ENCODE measurements at places on chromosomes 1 and 21.
A peak's percentile ranks its signal among the peaks of the same experiment; 100 is the strongest.

GRCh38 chr1:44249543-44249942 is 36.3 kb downstream of the DMAP1 start:
- DNase-seq = no peak

GRCh38 chr21:45926281-45926680 is 55.3 kb upstream of the COL6A1 start:
- no peak for DNase-seq

GRCh38 chr1:44423591-44424537 is 18.8 kb downstream of the RNF220 start:
- DNase-seq = no peak

GRCh38 chr1:204255225-204255624 is 41.4 kb upstream of the GOLT1A start:
- DNase-seq = no peak

DNA sequence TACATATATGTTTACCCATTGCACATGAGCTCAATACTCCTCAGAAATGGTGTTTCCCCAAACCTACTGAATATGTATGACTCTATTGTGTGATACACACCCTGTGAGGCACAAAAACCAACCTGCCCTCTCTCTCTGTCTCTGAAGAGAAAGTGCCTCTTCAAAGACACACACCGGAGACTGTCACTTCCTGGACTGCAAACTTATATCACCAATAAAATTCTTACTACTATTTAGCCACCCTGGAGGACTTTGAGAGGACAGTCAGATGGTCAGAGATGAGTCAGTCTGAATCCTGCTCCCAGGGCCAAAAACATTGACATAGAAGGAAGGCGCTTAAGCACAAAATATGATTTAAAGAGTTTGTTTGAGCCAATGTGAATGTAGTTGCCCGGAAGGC is 110.4 kb downstream of the PPIAL4G start:
- peak; percentile 22 for DNase-seq

- no peak for DNase-seq
These were observed 82.5 kb upstream of the CNTN2 start for GRCh38 chr1:204960306-204961125.

DNA sequence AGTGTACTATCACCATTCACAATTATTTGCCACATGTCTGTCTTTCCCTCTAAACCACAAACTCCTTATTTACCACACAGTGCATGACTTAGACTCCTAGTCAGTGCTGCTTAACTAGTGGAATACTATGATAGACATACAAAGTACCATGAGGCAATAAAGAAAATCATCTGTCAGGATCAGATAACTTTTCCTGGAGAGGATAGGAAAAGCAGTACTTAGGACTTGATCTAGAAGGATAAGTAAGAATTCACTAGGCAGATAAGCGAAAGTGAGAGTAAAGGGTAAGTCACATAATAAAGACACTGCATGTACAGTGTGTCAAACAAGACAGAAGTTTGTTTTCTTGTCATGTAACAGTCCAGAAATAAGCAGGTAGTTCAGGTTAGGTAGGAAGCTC is 21.2 kb upstream of the TSPAN1 start:
- DNase-seq = no peak

GRCh38 chr1:236524895-236525184 is 1.1 kb downstream of the LGALS8 start:
- no peak for DNase-seq

DNA sequence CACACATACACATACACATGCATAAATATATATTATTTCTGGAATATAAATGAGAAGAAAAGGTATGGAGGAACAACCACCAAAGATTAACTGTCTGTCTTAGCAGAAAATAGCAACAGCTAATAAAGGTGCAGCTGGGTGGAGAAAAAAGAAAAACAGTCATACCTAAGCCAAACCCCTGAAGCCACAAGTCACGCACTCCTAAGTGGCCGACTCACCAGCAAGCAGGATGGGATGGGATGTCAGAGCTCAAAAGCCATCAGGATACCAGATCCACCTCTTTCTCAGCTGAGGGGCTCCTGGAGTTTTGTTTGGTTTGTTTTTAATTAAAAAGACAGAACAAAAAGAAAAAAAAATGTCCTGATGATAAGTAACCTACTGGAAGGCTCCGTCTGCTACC is 64.7 kb upstream of the HIVEP3 start:
- no peak for DNase-seq

DNA sequence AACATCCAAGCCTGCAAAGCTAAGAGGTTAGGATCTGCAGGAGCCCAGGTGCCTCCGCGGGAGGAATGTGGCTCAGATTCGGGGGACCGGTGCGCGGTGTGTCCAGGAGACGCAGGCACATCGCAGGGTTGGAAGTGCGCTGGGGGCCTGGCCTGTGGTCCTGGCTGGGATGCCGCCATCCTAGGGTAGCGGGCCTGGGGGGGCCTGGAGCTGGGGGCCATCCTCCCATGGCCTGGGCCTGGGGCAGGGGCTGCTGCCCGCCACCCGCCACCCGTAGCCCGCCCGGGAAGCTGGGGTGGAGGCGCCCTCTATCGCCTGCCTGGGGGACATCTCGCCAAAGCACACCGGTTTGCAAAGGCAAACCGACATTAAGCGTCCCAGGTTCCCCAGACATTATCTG is 170.6 kb upstream of the ARHGEF16 start:
- no peak for DNase-seq

DNA sequence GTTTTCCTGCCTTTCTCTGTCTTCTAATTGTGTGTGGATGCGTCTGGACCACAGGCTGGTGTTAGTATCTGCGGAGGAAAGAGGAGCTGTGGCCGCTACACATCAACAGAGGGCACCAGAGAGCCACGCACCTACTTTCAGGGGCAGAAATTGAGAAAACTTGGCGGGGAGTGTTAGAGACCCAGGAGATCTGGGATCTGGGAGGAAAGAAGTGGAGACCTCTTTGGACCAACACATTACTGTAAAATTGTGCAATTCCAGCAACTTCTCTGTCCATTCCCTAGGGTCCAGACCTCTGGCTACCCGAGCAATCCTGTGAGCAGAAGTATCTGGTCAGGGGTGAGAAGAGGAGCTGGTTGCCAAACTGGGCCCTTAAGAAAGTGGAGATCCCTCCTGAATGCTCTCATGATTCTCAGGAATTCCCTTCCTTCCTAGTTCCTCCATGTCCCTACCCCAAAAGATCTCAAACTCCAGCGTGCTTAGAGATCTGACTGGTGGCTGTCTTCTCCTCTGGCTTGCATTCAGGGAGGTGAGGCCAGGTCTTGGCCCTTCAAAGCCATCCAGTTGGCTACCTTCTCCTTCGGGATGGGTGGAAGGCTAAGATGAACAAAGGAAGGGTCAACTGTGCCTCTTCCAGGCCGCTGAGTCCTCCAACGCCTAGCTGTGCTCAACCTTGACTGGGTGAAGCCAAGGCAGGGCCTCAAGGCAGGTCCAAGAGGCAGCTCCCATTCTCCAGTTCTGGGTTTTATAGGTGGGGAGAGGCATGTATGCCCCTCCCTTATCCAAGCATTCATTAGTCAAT is 1.2 kb upstream of the KIRREL1 start:
- no peak for DNase-seq

- no peak for DNase-seq
These were observed 106.7 kb downstream of the PTPRU start for GRCh38 chr1:29342983-29343382.

GRCh38 chr21:35924714-35925301 is 135.5 kb downstream of the SETD4 start:
- DNase-seq = no peak

DNA sequence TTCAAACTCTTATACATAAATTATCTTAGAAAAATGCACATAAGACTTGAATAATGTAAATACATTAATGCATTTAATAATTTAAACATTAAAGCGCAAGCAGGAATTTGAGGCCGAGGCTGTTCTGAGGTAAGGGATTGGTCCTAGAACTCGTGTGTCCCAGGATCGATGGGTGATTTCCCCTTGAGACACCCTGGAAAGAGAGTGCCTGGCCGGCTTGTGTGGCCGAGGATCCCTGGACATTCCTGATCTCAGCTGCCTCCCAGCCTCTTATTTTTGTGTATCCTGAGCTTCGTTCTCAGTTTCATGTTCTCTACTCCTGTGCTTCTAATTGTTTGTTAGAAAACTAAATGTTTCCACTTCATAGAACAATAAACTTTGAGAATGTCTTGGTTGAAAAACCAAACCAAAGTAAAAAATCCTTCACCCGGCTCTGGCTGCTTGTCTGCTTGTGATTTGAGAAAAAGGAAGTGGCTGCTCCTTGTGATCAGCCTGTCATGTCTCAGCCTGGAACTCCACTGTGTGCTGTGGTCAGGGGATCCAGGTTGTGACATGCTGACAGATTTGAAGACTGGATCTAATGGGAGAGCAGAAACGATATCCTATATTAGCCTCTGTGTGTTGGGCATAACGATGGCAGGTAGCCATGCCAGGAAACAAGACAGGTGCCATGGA is 40.7 kb downstream of the PEX14 start:
- no peak for DNase-seq

DNA sequence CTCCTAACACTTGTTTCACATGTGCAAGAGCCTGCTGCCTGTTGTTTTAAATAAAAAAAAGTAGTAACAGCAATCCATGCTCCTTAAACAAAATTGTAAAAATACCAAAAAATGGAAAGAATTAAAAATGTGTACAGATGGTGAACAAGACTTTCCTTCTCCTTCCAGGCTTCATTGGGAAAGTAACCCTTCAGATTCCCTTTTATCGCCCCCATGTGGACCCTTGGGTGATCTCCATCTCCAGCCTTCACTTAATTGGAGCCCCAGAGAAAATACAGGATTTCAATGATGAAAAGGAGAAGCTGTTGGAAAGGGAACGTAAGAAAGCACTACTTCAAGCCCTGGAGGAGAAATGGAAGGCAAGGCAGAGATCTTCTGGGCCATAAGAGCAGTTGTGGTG is 14.2 kb downstream of the VPS13D start:
- no peak for DNase-seq

GRCh38 chr1:203128716-203129500 is 1.4 kb downstream of the ADORA1 start:
- DNase-seq = no peak

- DNase-seq = no peak
These were observed 17.8 kb downstream of the PKNOX1 start for GRCh38 chr21:42991992-42992740.

DNA sequence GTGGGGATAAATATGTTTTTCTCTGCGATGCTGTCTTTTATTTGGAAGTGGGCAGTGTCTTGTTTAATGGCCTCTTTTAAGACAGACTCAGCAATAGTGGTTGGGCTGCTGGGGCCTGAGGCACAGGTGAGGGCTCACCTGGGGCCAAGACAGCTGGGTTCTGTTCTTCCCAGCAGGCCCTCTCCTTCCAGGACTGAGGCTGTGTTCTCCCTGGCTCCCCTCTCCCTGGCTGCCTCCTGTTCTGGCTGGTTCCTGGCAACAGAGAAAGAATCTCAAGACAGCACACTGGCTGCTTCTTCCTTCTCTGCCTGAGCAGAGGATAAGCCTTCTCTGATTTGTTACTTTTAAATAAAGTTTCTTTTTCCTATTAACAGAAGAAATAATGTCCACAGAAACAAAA is 7.4 kb upstream of the GRHL3 start:
- no peak for DNase-seq

DNA sequence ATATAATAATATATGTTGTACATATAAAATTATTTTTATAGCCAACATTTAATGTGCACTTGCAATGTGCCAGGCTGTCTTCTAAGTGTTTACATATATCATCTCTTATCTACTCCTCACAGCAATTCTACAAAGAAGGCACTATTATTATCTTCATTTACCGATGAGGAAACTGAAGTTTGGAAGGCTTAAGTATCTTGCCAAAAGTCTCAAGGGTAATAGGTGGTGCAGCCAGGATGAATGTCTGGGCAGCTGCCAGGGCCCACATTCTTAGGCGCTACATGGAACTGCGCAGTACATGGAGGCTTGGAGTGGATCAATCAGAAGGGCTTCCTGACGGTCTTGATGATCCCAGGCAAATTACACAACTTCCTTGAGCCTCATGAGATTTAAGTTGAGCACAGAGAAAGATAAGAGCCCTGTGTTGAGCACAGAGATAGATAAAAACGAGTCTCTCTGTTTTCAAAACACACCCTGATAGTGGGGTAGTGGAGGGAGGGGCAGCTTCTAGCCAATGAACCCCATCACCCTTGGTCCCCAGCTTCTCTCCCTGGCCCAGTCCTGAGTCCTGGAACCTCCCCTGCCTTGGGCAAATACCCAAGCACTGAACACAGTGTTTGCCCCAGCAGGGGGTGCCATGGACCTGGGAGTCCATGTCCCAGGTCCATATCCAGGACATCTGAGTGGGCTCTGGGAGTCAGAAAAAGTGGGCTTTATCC is 9.2 kb downstream of the POU3F1 start:
- no peak for DNase-seq

DNA sequence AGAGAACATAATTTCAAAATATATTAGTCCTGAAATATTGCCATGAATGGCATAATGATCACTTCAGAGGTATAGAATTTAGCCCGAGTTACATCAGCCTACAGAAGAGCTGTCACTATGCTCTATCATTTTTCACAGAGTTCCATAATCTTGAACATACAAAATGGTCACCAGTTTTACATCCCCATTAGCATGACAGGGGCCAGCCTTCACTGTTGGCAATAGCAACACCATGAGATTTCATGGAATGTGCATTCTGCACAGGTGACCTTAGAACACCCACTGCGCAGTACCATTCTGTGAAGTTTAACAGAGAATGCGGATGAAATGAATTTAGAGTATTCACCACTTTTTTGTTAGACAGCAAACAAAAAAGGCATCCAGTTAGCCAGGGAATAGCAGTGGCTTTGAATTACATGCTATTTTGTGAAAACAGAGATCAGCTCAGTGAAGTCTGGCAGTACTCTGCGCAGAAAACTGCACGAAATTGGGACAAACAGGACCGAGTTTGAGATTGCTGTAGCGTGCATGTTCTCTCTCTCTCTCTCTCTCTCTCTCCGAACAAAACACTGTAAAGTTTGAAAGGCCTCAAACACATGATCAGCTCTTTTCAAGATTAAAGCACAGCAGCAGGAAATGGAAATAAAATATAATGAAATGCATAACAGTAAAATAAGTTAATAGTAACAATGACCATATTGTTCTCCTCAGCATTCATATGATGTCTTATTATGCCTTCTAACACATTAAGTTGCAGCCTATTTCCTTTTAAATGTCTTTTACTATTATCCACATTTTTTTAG is 349.3 kb downstream of the USH2A start:
- no peak for DNase-seq

GRCh38 chr21:14900611-14901010 is 164.2 kb downstream of the NRIP1 start:
- no peak for DNase-seq

GRCh38 chr1:8812081-8812480 is 5.4 kb downstream of the RERE start:
- DNase-seq = no peak

- no peak for DNase-seq
These were observed 38.0 kb upstream of the COL24A1 start for GRCh38 chr1:86194491-86195034.

GRCh38 chr1:67743072-67743725 is 58.2 kb downstream of the GADD45A start:
- no peak for DNase-seq

GRCh38 chr1:220564216-220564615 is 36.3 kb downstream of the MARK1 start:
- DNase-seq = no peak

GRCh38 chr1:209720826-209721225 is 16.2 kb downstream of the HSD11B1 start:
- DNase-seq = no peak
